ENCODE measurements at places on chromosomes 1 and 21. TPM values are rescaled to one million over a fixed set of nuclear protein-coding genes. Genes with fewer than 3 reads are reported as not detected.

DNA sequence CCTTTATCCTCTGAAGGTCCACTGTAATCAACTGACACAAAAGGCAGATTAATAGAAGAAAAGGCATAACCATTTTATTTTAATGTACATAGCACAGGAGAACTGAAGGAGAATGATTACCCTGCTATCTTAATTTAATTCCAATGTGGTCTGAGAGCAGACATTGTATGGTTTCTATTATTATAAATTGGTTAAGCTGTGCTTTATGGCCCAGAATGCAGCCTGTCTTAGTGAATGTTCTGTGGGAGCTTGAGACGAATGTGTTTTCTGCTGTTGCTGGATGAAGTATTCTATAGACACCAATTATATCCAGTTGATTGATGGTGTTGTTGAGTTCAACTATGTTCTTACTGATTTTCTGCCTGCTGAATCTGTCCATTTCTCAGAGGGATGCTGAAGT lies 25.0 kb upstream of the SLC2A1 start:
- DNase-seq: no peak

KANK4 gene
- polyA plus RNA-seq: 30.1 TPM

- DNase-seq: no peak
These were observed 203.9 kb downstream of the C1orf94 start for GRCh38 chr1:34380526-34381124.

DNA sequence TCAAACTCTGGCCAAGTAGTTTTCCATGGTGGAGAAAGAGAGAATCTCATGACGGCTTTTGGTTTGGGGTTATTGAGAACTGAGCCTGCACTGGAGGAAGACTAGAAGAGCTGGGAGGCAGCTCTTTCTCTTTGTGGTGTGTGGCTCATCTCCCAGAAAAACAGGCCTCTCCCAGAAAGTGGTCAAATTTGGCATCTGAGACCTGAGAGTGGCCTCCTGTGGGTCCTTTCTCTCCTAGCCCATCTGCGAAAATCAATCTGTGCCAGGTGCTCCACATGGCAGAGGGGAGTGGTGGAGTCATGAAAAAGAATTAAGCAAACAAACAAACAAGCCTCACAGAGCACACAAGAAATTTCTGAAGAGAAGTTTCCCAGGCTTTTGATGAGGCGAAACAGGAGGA lies 305.0 kb downstream of the ST6GALNAC3 start:
- no peak for DNase-seq

ABCA4 gene
- polyA plus RNA-seq: 11.6 TPM

DNA sequence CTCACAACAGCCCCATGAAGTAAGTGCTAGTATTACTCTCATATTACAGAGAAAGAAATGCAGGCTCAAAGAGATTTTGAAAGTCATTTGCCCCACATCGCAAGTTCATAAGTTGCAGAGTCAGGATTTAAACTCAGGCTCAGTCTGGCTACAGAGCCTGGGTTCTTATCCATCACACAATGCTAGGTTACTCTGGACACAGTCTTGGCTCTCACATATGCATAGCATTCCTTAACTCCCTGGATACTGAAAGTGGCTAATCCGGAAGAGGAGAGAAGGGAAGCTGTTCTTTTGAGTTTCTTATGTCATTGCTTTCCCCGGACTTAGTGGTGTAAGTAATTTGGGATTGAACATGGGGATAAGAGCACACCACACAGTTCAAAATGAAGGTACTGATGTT lies 357.4 kb upstream of the PLXNA2 start:
- DNase-seq: no peak

DNA sequence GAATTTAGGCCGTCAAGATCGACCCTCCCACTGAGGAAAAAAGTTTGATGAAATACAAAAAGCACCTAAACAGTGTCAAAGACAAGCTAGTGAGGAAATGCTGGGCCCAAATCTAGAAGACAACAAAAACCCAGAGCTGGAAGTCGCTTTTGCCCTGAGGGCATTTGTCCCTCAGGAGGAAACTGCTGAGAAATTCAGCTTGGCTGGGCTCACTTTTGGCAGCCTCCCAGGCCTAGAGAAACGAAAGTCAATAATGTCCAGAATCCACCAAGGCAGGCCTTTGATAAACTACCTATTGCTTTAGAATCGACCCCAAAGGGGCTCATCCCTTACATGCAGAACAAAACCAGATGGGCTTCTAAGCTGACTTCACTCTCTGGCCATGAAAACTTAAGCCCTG lies 38.9 kb downstream of the SYT2 start:
- no peak for DNase-seq

GRCh38 chr1:27795601-27796000 lies 22.6 kb downstream of the STX12 start:
- no peak for DNase-seq

GRCh38 chr1:162206749-162207635 lies 137.5 kb downstream of the NOS1AP start:
- no peak for DNase-seq

MPZ gene
- 5.7 TPM for polyA plus RNA-seq

DNA sequence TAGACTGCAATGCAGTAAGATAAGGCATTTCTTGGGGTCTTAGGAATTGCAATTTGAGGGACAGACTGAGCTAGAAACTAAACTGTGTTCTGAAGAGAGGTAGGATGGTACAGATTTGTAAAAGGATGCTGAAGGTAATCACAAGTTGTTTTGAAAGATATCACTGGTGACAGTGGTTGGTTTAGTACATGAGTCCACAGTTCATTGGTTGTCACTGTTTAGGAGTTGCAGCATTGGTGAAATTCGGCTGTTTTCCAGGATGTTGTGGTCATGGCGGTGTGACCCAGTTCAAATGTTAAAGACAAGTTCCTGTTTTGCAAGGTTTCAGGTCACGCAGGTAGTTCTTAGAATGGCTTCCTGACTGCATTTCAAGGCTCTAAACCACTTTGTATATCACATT lies 292.8 kb upstream of the B3GALT2 start:
- no peak for DNase-seq

DNA sequence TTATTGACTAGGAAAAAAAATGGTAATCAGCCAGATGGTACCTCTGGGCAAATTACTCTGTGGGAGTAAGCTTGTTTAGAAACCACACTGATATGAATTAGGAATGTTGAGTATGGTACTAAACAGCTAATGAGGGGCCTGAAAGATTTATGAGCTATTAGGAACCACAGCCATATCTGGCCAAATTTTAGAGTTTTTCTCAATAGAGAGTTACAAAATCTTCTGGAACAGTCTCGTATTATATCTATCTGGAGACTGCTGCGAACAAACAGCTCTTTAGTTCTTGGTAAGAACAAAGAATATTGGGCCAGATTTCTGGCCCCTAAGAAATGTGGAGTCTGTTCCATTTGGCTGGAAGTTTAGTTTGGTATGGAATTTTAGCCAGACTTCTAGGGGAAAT lies 4.9 kb upstream of the PODN start:
- no peak for DNase-seq

- no peak for DNase-seq
These were observed 121.4 kb downstream of the PRDM16 start for GRCh38 chr1:3190256-3191041.

GRCh38 chr1:56867491-56867890 lies 12.9 kb downstream of the C8A start:
- DNase-seq: no peak

- DNase-seq: no peak
These were observed 15.4 kb downstream of the KCNH1 start for GRCh38 chr1:211118407-211119102.

GRCh38 chr1:31345635-31346034 lies 27.2 kb downstream of the FABP3 start:
- DNase-seq: no peak

RORC gene
- polyA plus RNA-seq: 1.1 TPM

DNA sequence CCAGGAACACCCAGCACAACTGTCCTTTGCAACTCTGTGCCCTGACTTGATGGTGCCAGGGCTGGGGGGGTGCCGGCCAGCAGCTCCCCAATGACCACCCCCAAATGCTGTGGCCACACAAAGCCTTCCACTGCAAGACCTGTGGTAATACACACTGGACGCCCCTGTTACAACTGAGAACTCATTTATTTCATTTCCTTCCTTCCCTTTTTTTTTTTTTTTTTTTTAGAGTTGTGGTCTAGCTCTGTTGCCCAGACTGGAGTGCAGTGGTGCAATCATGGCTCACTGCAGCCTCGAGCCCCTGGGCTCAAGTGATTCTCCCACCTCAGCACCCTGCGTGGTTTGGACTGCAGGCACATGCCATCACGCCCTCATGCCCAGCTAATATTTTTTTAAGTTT lies 25.2 kb downstream of the TP73 start:
- no peak for DNase-seq

DNA sequence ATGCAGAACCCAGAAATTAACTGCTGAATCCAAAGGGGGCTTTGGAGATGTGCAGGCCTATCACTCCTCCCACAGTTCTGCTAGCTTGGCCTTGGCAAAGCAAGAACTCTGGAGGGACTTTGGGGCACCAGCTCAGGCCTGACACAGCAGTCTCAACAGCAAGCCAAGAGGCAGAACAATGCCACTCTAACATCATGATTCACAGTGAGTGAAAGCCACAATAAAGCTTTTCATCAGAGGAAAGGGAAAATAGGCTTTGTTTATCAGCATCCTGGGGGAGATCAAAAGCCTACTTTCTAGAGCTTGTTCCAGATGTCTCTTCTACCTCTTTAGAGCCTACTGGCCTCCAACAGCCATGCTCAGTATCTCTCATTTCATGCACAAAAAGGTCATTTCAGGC lies 283.4 kb downstream of the KCNH1 start:
- no peak for DNase-seq

DNA sequence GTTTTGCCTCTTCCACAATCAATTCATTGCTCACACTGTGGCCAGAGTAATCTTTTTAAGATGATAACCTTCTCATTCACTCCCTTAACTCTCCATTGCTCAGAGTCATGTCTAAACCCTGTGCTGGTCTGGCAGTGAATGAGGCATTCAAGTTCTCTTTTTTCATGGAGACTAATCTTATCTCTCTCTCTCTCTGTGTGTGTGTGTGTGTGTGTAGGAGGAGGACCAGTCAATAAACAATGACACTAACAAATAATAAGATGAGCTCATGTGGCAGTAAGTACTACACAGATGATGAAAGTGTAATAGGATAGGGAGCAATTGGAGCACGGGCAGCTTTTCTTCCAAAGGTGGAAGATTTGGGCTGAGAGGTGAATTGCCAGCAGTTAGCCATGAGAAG lies 122.0 kb upstream of the B3GALT2 start:
- DNase-seq: no peak

DNA sequence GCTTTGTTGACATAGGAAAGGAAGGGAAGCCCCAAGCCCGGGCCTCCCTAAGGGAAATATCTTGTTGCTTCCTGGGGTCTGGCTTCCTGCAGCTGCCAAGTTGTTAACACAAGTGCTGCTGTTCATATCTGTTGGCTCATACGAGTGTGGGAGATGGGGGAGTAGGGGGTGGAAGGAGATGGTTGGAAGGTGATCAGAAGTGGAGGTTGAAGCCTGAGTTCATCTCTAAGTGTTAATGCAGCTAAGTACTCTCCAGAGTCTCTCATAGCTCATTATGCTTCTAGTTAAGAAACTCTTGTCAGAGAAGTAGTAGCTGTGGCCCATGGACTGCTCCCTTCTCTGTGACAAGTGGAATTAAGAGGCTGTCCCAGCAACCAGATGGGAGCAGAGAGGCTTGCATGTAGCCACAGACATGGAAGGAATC lies 319.2 kb upstream of the SPAG17 start:
- DNase-seq: no peak

GRCh38 chr1:195769461-195769860 lies 838.8 kb downstream of the KCNT2 start:
- DNase-seq: no peak

DNA sequence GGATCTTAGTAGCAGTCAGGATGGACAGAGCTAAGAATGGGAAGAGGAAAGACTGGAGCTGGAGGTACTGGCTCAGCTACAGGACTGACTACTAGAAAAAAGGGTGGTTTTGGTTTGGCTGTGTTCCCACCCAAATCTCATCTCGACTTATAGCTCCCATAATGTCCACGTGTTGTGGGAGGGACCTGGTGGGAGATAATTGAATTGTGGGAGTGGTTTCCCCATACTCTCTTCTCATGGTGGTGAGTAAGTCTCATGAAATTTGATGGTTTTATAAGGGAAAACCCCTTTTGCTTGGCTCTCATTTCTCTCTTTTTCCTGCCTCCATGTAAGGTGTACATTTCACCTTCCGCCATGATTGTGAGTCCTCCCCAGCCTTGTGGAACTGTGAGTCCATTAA lies 466.5 kb upstream of the DEPDC1 start:
- no peak for DNase-seq

- DNase-seq: no peak
These were observed 2.0 kb downstream of the EFHD2 start for GRCh38 chr1:15411593-15412137.

RHBG gene
- polyA plus RNA-seq: 24.3 TPM

- DNase-seq: no peak
These were observed 30.1 kb downstream of the SLC66A1 start for GRCh38 chr1:19342062-19342750.

CADM3 gene
- polyA plus RNA-seq: 0.10 TPM

CSF1 gene
- 8.7 TPM for polyA plus RNA-seq

DNA sequence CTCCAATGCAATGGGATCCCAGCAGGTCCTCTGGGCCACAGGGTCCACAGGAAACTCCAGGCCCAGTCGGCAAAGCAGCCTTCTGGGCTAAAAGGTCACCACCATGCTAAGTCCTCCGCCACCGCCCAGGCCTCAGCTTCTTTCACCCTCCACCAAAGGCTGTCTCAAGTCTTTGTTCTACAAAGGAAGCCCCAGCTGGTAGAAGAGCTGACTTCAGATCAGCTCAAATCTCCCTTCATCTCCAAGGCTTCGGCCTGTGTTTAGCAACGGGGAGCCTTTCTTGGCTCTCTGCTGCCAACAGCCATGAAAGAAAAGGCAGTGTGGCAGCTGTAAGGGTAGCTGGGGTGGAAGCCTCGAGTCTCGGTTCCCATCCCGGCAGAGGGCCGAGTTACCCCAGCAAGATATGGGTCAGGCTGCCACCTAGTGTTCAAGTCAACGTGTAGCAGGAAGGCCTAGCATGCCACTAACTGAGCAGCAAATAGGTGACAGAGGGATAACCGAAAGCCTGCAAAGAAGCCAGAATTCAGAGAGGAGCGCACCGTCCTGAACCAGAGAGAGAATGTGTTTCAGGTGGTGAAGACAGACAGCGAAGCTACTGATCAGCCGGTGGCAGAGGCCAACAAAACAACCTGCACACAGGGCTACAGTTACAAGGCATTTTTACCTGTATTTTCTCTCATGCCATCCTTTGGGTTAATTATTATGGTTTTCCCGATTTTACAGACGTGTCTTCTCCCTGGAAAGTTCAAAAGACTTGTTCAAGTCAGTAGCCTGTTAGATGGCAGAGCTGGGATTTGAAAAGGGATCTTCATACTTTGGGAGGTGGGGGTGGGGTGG lies 26.8 kb upstream of the CRNN start:
- no peak for DNase-seq

- DNase-seq: no peak
These were observed 1290.9 kb downstream of the MRPL39 start for GRCh38 chr21:24316277-24316922.

DNA sequence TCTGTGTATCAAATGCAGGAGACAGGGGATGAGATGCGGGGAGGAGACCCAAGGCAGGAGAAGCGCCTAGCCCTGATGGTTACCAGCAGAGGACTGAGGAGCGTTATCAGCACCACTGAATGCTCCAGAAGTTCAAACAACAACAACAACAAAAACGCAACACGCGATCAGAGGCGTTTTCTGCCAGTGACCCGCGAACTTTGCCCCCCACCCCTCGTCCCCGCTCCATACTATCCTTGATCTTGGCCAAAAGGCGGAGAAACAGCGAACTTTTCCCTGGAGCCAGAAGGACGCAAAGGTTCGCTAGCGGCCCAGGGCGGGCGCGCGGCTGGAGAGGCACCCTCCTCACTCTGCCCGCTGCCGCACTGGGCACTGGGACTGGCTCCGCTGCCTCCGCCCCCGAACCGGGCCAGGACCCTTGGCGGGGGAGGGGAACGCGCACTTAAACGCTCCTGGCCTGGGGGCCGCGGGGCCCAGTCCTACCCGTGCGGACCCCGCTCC lies 699 bp downstream of the ECHDC2 start:
- DNase-seq: no peak
